Colonic mucosa (tissue), 4 donors: ENCODE measurements at places on chromosomes 16 and 17. TPM values are rescaled to one million over a fixed set of nuclear protein-coding genes. Genes with fewer than 3 reads are reported as not detected.

GRCh38 chr16:64469351-64469750 is 652.5 kb downstream of the CDH11 start:
- no peak for DNase-seq
- H3K4me1 ChIP-seq, result no peaks in the 10 kb centered on the region
- H3K36me3 ChIP-seq, result no peaks in the 10 kb centered on the region
- H3K27ac ChIP-seq, result no peak overlapping the region
- no peaks in the 10 kb centered on the region for H3K27me3 ChIP-seq

DNA sequence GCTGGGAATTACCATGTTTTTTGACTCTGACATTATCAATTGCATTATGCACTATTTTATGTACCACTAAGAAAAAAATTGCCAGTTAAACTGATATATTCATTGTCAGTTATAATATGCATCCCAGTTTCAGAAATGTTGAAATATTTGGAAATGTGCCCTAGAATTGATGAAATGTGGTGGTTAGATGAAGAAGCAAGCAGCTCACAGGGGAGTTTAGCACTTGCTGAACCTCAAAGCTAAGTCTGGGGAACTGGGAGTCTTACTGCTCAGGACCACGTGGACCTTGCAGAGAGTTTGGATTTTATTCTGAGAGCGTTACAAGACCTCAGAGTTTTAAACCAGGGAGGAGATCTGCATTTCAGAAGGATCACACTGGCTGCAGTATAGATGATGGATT is 67.9 kb downstream of the TNRC6C start:
- H3K36me3 ChIP-seq, result no peaks in the 10 kb centered on the region
- no peaks in the 10 kb centered on the region for H3K4me1 ChIP-seq
- no peaks in the 10 kb centered on the region for H3K27me3 ChIP-seq
- no peak overlapping the region for H3K27ac ChIP-seq
- DNase-seq, result no peak

DNA sequence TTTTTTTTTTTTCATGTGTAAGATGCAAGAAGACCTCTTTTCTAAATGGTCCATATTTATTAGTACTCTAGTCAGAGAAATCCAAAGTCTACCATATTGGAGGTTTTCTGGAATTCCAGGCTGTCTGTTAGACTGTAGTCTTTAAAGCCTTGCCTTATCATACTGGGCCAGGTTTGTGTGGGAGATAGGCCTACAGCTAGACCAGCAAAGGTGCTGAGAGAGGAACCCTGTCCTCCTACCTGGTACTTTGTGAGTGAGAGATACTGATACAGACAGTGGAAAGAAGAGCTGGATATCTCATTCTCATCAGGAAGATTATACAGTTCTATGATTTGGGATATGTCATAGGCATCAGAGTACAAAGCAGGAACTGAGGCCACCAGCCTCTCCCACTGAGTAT is 8.1 kb downstream of the RHOT1 start:
- no peaks in the 10 kb centered on the region for H3K27me3 ChIP-seq
- no peak overlapping the region for H3K27ac ChIP-seq
- no peak overlapping the region for H3K4me3 ChIP-seq
- no peaks in the 10 kb centered on the region for H3K36me3 ChIP-seq
- no peaks in the 10 kb centered on the region for H3K4me1 ChIP-seq
- no peak for DNase-seq

- H3K27me3 ChIP-seq, result no peaks in the 10 kb centered on the region
- H3K4me3 ChIP-seq, result no peak overlapping the region
- H3K27ac ChIP-seq, result no peak overlapping the region
- H3K36me3 ChIP-seq, result no peaks in the 10 kb centered on the region
These were observed 59.8 kb upstream of the NLK start for GRCh38 chr17:27982688-27983087.

GRCh38 chr17:41624208-41625101 is at the start of gene KRT17:
Gene KRT17, minus strand, starts transcription at chr17:41624575. Its CDS starts 66 bp downstream, at chr17:41624509.
- no peak within 1 kb of the TSS for H3K27ac ChIP-seq
- H3K36me3 ChIP-seq, result no peaks in the 10 kb centered on the region
- H3K4me1 ChIP-seq, result no peaks in the 10 kb centered on the region
- no peak for DNase-seq
- H3K4me3 ChIP-seq, result no peak within 1 kb of the TSS

DNA sequence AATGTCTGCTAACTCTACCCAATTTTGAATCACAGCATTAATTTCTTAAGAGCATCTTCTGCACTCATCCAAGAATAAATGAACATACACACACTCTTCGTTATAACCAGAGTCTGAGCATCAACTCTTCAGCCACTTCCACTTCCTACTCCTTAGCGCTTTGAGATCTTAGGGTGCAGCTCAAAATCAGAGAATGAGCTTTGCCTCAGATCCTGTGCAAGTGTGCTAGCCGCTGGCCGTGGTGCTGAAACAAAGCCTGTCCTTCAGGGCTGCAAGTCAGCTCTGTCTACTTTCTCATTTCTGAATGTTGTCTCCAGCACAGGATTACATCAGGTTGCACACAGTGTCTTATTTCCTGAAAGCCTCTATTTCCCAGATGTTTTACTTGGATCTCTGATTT is 165.4 kb downstream of the AIPL1 start:
- no peak overlapping the region for H3K4me3 ChIP-seq
- DNase-seq, result peak; percentile 27
- no peaks in the 10 kb centered on the region for H3K4me1 ChIP-seq
- no peaks in the 10 kb centered on the region for H3K36me3 ChIP-seq
- no peak overlapping the region for H3K27ac ChIP-seq
- no peaks in the 10 kb centered on the region for H3K27me3 ChIP-seq

DNA sequence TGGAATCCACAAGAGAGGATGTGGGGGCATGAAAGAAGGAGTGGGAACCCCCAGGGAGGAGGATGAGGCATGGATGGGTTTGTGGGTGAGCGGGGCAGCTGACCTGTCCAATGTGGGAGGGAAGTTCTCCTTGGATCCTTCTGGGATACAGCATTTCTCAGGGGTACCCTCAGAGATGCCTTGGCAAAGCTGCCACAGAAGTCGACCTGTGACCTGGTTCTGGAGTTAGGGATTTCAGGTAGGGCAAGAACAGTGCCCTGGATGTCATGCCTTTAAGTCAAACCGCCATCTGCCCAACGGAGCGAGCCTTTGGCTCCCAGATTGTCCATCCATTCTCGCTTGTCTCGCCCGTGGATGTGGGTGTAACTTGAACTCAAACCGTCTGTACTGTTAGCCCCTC is 30.0 kb downstream of the WSCD1 start:
- DNase-seq, result no peak
- H3K4me3 ChIP-seq, result no peak overlapping the region
- no peak overlapping the region for H3K27ac ChIP-seq
- H3K4me1 ChIP-seq, result peaks cover 5% of the 10 kb centered on the region
- H3K27me3 ChIP-seq, result no peaks in the 10 kb centered on the region

- no peaks in the 10 kb centered on the region for H3K36me3 ChIP-seq
- DNase-seq, result no peak
- H3K4me1 ChIP-seq, result no peaks in the 10 kb centered on the region
- H3K27ac ChIP-seq, result peak overlapping the region; percentile 6
- H3K4me3 ChIP-seq, result no peak overlapping the region
These were observed 155.4 kb upstream of the FOXF1 start for GRCh38 chr16:86354641-86355513.

DNA sequence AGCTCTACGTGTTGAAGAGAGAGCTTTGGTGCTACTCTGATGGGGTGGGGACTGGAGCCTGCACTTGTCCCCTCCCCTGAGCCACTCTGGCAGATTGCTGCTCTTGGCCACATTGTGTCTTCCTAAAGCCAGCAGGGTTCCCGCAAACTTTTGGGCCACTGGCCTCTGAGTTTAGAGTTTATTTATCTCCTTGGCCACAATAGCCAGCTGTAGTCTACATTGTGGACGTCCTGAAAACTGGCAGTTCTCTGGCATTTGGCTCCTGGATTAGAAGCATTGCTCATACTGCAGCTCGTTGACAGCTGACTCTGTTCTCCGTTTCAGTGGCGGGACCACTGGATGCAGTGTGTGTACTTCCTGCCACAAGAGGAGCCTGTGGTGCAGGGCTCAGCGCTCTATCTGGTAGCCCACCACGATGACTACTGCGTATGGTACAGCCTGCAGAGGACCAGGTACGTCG is 34.6 kb downstream of the PRMT7 start:
- no peaks in the 10 kb centered on the region for H3K4me1 ChIP-seq
- no peaks in the 10 kb centered on the region for H3K27me3 ChIP-seq
- DNase-seq, result no peak
- H3K4me3 ChIP-seq, result no peak overlapping the region
- peaks cover 7% of the 10 kb centered on the region for H3K36me3 ChIP-seq

DNA sequence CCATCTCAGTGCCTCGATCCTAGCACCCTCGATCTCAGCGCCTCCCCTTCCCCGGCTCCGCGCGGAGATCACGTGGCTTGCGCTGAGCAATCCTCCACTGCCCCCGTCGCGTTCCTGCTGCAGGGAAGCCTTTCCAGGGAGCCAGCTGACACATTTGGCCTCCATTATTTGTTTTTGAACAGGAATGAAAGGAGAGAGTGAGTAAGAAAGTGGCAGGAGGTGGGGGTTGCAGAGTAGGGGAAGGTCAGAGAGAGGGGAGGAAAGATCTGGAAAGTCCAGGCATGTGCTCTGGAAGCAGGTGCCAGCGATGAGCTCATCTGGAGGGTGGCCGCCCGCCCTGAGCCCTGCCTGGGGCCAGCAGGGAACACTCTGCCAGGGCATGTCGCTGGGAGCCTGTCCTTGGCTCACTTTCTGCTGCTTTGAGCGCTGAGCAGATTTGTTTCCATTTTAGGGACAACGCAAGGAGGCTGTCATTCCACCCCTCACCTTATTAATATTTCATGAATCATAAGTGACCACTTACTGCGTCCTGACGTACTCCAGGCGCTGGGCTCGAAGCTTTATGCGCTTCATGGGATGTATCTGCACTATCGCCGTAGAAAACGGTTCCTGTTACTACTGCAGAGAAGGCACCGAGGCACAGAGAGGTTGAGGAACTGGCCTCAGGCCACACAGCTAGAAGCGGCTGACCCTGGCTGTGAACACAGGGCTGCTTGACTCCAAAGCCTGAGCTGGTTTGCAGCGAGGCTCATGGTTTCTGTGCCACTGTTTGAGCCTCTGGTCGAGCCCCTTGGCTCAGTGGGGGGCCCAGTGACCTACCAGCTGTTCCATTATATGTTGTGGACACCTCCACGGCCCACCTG is 283.1 kb downstream of the SEC14L1 start:
- H3K36me3 ChIP-seq, result no peaks in the 10 kb centered on the region
- H3K27ac ChIP-seq, result peak overlapping the region; percentile 56
- H3K4me1 ChIP-seq, result peaks cover 36% of the 10 kb centered on the region
- H3K27me3 ChIP-seq, result no peaks in the 10 kb centered on the region

DNA sequence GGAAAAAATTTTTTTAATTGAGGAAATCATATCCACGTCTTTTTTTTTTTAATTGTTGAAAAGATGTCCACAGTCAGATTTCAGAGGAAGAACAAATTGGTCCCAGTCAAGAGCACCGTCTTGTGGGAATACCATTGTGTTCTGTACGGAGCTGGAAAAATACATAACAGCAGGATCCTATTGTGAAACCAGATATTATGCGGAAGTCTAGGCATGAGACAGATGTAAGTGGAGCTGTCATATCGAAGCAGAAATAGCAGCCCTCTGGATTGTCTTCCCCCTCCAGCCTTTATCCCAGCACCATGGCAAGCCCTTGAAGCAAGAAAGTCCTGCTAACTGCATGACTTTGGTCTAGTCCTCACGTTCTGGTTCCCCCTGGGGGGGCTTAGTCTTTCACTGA is 391.6 kb upstream of the ASIC2 start:
- H3K27ac ChIP-seq, result no peak overlapping the region
- no peak for DNase-seq
- H3K27me3 ChIP-seq, result no peaks in the 10 kb centered on the region
- no peaks in the 10 kb centered on the region for H3K4me1 ChIP-seq
- no peaks in the 10 kb centered on the region for H3K36me3 ChIP-seq
- no peak overlapping the region for H3K4me3 ChIP-seq

- H3K27ac ChIP-seq, result no peak overlapping the region
- no peaks in the 10 kb centered on the region for H3K27me3 ChIP-seq
- no peak for DNase-seq
These were observed 317.2 kb upstream of the ZFHX3 start for GRCh38 chr16:73365016-73365551.

GRCh38 chr17:49035470-49036269 is 38.5 kb downstream of the IGF2BP1 start:
- H3K36me3 ChIP-seq, result no peaks in the 10 kb centered on the region
- H3K27me3 ChIP-seq, result no peaks in the 10 kb centered on the region
- no peaks in the 10 kb centered on the region for H3K4me1 ChIP-seq
- no peak overlapping the region for H3K27ac ChIP-seq
- no peak overlapping the region for H3K4me3 ChIP-seq
- peak; percentile 54 for DNase-seq

DNA sequence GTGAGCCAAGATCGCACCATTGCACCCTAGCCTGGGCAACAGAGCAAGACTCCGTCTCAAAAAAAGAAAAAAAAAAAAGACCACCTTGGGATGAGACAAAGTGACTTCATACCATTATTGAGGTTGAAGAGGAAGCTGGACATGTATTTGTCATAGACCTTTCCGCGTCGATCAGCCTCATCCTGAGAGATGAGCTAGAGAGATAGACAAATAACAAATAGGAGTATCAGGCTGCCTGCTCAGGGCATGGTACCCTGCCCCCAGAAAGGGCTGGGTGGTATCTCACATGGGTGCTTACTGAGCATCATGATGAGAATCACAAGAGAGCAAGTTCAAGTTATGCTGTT is 22.1 kb downstream of the CNTNAP1 start:
- no peaks in the 10 kb centered on the region for H3K4me1 ChIP-seq
- H3K4me3 ChIP-seq, result no peak overlapping the region
- no peak overlapping the region for H3K27ac ChIP-seq

DNA sequence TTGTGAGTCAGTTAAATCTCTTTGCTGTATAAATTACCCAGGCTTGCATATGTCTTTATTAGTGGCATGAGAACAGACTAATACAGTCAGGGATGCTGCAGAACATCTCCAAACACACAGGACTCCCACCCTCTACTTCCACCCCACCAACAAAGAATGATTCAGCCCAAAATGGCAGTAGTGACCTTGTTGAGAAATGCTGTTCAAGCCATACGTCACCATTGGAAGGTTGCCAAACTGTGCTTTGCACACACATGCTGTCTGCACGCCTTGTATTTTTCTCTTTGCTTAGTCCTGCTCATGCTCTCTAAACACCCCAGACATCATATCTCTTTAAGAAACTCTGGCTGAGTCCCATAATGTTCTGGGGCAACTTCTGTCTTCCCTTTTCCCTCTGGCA is 589.6 kb downstream of the WWOX start:
- no peaks in the 10 kb centered on the region for H3K27me3 ChIP-seq
- no peak overlapping the region for H3K4me3 ChIP-seq
- H3K27ac ChIP-seq, result no peak overlapping the region

GRCh38 chr16:31572821-31573220 is 45.1 kb downstream of the AHSP start:
- H3K27me3 ChIP-seq, result no peaks in the 10 kb centered on the region
- no peak overlapping the region for H3K4me3 ChIP-seq
- no peaks in the 10 kb centered on the region for H3K36me3 ChIP-seq

Gene RFWD3
- total RNA-seq, result 23.2 TPM

Gene KRT12
- 4.4 TPM for total RNA-seq

Gene TMEM235
- total RNA-seq, result not detected

Gene ZNF778
- total RNA-seq, result 3.9 TPM

Gene SPIRE2
- total RNA-seq, result 51.7 TPM

Gene DNAAF8
- total RNA-seq, result 0.61 TPM
